Ovary (tissue), 10 donors: ENCODE measurements at places on chromosomes 5 and 9. TPM values are rescaled to one million over a fixed set of nuclear protein-coding genes. Genes with fewer than 3 reads are reported as not detected.

GRCh38 chr9:134396825-134397224 lies 70.6 kb downstream of the RXRA start:
- H3K4me3 ChIP-seq = no peak overlapping the region
- no peak for DNase-seq
- no peaks in the 10 kb centered on the region for H3K27me3 ChIP-seq

GRCh38 chr9:136762915-136763648 lies 1.2 kb downstream of the LCN15 start:
- peak; percentile 32 for DNase-seq
- H3K27me3 ChIP-seq = no peaks in the 10 kb centered on the region
- H3K4me1 ChIP-seq = no peaks in the 10 kb centered on the region
- H3K27ac ChIP-seq = no peak overlapping the region
- no peak overlapping the region for H3K4me3 ChIP-seq
- H3K36me3 ChIP-seq = no peaks in the 10 kb centered on the region

- H3K4me1 ChIP-seq = no peaks in the 10 kb centered on the region
- H3K4me3 ChIP-seq = no peak overlapping the region
- no peaks in the 10 kb centered on the region for H3K27me3 ChIP-seq
- no peak overlapping the region for H3K27ac ChIP-seq
- no peaks in the 10 kb centered on the region for H3K36me3 ChIP-seq
Measured at GRCh38 chr5:80835128-80835527, 125.0 kb upstream of the RASGRF2 start.

DNA sequence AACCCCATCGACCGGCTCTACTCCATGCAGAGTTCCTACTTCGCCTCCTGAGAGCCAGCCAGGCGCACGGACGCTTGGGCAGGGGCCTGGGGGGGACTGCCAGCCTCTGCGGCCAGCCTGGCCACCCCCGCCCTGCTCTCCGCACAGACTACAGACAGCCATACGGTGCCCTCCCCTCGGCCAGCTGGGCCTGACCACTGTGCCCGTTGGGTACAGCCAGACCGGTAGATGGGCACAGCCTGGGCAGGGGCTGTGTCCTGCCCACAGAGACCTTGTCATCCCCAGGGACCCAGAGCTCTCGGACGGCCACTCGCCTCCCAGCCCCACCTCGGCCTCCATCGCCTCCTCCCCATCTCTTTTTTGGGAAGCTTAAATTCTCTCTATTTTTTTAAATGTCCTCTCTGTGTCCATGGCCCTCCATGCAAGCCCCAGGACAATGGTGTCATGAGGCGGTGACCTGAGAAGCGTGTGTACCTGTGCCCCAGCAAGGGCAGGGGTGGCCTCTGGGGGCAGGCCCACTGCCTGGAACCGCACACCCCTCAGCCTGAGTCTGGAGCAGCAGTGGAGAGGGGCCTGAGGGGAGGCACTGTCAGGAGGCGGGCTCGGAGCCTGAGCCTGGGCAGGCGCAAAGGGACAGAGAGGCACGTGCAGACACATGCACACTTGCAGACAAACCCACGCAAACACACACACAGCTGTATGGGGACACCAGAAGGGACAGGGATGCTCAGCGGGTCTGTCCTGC lies 82.8 kb downstream of the LMX1B start:
- no peaks in the 10 kb centered on the region for H3K36me3 ChIP-seq
- H3K27ac ChIP-seq = no peak overlapping the region
- H3K4me3 ChIP-seq = no peak overlapping the region
- H3K4me1 ChIP-seq = no peaks in the 10 kb centered on the region
- no peaks in the 10 kb centered on the region for H3K27me3 ChIP-seq
- DNase-seq = no peak

Gene C9orf50
- not detected for total RNA-seq

Gene SLC6A7
- total RNA-seq = not detected
